ENCODE measurements at places on chromosomes 13 and 19.

DNA sequence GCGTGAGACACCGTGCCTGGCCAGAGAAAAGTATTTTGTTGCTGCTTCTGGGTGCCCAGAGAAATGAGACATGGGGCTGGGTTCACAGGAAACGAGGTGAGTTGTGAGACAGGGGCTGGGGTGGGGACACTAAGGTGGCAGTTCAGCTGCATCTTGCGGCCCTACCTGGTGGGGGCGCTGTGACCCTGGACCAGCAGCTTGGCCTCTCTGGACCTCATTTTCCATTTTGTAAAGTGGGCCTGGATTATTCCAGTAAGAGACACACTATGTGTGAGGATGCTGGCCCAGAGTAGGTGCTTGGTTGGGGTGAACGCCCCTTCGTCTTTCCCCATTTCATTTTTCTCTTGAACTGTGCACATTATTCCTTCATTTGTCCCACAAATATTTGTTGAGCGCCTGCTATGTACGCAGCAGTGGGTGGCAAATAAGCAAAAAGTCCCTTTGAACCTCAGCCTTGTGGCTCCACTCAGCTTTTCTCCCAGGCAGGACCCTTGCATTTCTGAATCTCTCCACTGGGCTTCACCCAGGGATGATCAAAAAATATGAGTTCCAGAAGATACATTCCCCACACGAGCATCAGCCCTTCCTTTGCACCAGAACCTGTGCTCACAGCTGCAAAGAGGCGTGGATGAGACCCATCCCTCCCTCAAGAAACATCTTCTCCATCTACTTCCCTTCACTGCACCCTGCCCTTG is 26.6 kb upstream of the OR10H1 start:
- DNase-seq, result no peak

GRCh38 chr13:68808456-68808855 is 1299.2 kb upstream of the ATXN8OS start:
- DNase-seq, result no peak

- no peak for DNase-seq
Measured at GRCh38 chr19:55451965-55452748, 9.1 kb upstream of the SHISA7 start.

DNA sequence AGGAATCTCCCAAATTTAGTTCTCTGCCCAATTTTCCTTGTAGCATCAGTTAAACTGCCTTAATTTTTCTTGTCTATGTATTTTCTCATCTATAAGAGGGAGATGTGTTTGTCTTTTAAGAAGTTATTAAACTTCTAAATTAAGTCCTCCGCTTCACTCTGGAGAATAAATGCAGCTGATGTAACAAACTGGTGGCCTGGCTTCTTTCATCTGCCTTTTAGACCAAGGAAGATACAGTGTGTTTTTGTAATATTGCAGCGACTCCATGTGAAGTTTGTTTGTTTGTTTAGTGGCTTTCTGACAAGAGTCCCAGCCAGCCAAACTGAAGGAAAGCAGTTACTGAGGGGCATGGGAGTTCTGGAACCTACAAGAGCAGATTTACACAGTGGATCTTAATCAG is 56.4 kb downstream of the KLF12 start:
- DNase-seq, result no peak

- DNase-seq, result no peak
Measured at GRCh38 chr13:42859760-42860159, 78.4 kb downstream of the FAM216B start.

DNA sequence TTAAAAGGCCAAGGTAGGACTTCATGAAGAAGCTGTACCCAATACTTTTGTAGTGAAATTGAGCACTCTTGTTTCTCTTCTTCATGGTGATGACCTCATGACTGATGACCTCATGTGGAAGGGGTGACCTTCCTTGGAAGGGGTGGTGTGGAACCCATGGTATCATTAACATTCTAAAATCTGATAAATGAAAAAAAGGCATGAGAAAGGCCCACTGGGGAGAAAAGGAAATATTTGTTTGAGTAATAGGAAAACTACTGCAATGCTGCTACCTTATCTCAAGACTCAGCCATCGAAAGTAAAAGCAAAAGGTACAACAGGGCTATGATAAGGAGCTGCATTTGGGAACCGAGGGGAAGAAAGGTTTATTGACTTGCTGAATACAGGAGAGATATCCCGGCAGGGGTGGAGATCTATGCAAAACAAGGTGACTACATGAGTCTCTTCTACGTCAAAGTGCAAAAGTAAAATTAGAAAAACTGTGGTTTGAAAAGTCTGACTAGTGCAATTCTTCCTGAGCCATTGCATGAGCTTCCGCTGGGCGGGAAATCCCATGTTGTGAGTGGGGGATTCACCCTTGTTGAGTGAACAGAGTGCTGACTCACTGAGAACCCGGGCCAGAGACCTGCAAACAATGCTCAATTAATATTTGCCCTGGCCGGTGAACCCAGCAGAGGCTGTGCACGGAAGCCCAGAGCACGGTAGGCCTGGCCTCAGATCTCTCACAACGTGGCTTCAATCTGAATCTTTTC is 138.9 kb upstream of the RFC3 start:
- DNase-seq, result no peak

DNA sequence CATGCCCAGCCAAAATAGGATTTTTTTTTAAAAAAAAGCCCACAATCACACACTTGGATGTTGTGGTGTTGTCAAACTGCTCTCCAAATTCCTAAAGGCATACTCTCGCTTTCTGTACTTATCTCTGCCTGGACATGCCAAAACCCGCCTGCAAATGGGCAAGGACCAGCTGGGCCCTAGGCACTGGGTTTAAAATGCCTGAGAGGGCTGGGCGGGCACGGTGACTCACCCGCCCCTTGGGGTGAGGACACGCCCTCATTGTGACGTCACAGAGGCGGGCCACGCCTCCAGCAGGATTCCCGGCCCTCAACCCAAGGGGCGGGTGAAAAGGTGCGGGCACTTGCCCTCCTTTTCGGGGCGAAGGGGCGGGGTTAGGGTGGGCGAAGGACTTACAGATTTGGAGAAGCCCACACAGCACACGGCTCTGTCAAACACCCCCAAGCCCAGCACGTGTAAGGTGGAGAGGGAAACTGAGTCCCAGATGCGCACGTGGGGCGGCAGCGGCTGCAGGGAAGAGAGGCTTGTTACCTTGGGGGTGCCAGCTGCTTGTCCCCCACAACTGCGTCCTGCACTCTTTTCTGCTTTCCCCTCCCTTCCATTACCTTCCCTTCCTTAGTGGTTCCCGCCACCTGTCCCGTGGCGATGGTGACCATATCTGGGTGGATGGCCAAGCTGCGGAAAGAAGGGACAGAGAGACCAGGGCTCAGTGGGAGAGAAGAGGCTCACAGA is 6.6 kb downstream of the EML2 start:
- DNase-seq, result no peak

DNA sequence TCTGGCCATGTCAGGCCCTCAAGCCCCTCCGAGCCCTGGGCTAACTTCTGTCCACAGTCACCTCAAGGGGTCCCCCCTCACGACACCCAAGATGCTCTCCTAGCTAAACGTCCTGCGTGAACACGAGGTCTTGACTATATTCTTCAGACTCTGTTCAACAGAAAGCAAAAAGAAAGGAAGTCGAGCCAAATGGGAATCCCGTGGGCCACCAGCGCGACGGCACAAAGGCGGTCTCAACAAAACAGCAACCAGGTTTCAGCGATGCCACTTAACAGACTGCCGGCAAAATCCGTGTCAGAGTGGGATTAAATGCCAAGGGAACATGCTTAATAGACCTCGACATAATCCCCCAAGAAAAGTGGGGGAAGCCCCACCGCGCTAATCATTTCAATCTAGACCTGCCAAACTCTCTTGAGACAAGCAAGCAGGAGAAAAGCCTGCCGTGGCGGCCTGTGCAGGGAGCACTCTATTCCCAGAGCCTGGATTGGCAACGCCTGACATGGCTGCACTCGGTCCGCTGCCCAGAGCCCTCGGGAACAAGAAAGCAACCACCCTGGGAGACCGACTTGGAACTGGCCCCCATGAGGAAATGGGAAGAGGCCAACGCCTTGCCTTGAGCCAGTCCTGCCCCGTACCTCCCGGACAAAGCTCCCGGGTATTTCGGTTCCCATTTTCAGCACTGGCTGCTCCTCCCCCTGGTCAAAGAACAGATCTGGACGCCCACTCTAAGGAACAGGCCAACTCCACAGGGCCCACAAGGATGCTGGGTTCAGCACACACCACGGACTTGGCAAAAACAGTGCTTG is 16.0 kb downstream of the ZC3H4 start:
- no peak for DNase-seq

GRCh38 chr19:13066933-13067807 is 35.5 kb downstream of the LYL1 start:
- no peak for DNase-seq

GRCh38 chr13:93320942-93321341 is 94.3 kb downstream of the GPC6 start:
- no peak for DNase-seq

GRCh38 chr13:111337741-111338140 is 17.3 kb downstream of the TEX29 start:
- no peak for DNase-seq

DNA sequence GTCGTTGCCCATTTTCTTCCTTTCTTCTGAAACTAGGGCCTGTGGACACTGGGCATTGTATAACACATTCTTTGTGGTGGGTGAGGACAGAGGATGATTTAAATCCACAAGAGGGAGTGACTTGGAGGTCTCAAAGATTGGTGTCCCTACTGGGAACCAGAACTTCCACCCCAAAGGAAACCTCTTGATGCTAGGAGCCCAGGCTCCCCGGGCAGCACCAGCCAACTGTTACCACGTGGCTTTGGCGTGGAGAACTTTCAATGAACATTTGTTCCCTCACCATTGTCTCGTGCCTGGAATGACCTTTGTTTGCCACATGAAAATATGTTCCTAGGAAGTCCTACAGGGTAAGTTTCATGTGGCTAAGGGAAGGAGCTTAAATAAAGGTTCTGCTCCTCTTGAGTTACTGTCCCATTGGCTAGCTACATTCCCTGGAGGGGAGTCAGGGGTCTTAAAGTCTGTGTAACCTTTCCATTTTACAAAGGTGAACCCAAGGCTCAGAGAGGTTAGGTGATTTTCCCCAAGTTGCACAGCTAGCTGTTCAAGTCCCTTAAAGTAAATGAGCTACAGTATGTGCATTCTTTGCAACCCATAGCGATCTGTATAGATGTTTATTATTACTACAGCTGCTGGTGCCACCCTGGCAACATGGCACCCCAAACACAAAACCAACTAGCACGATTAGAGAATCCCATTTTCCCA is 5.0 kb upstream of the CDX2 start:
- DNase-seq, result no peak

DNA sequence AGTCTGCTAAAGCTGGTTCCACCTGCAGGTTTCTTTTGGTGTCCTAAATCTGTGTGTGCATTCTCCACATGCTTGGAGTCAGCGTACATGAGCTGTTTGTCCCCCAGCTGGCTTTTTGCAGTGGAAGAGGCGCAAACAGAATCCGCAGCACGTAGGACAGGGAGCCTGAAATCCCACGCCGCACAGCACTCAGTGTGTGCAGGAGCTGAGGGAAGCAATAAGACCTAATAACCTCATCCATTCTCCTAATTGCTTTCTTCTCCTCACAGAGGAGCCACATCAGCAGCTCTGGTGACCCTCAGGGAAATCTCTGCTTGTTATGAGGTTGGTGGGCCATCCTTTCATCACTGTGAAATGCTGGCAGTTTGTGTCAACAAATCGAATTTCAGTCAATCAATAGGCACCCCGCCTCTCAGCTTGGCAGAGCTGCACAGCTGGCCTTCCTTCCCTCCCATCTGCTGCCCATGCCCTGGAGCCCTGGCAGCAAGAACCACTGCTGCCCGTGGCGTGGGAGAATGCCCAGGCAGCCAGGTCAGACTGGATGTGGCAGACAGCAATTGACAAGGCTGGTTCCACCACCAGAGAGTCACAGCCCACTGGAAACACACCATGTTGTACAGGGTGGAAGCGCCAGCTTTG is 136.7 kb downstream of the ZDHHC20 start:
- DNase-seq, result no peak

DNA sequence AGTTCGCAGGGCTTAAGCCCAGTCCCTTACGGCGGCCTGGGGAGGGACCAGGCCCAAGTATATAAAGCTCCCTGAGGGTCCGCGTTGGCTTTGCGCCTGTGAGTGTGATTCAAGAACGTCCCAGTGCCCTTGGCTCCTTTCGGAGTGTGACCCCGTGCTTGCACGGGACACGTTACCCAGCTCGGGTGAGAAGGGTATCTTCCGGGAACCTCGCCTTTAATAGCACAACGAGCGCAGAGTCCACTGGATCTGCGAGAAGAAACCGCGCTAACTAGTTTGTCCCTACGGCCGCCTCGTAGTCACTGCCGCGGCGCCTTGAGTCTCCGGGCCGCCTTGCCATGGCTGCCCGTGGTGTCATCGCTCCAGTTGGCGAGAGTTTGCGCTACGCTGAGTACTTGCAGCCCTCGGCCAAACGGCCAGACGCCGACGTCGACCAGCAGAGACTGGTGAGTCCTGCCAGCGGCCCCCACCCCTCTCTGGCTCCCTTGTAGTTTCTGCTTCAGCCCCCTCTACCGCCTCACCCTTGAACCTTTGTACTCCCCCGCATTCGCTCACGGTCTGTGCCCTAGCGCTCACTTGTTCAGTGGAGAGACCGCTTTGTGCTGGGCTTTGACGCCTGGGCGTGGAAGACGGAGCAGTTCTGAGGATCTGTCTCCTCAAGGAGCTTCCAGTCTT is at the start of gene DNAJC15:
Gene DNAJC15 (plus strand): TSS at position 298 of the 675 bp plus-strand sequence. CDS start 41 bp downstream, at position 339.
- no peak for DNase-seq

GRCh38 chr19:41957838-41958366 is 1.2 kb downstream of the RABAC1 start:
- DNase-seq, result no peak

- DNase-seq, result peak; percentile 73
Measured at GRCh38 chr13:87622971-87623370, 48.2 kb upstream of the SLITRK5 start.

- no peak for DNase-seq
Measured at GRCh38 chr19:48817585-48818124, 6.8 kb upstream of the BCAT2 start.

GRCh38 chr13:113153810-113154748 is 4.4 kb upstream of the PROZ start:
- DNase-seq, result no peak

DNA sequence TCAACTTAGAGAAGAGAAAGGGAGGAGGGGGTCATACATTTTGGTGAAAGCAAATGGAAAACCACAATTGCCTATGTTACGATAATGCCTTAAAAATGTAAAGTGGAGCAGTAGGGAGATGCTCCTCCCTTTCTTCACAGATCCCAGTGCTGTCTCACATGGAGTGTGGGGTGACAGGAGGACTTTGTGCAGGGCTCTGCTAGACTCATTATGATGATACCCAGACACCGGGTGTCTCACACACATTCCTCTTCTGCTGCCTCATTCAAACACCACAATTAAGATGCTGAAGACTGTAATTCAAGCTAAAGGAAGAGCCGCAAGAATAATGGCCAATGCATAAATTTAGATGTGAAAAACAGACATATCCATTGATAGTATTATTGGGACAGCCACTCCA is 150.6 kb downstream of the LHFPL6 start:
- DNase-seq, result no peak
